ENCODE measurements at places on chromosomes 5 and 9. TPM values are rescaled to one million over a fixed set of nuclear protein-coding genes. Genes with fewer than 3 reads are reported as not detected.
A peak's percentile ranks its signal among the peaks of the same experiment; 100 is the strongest.

GRCh38 chr9:131674425-131675421, 65.2 kb downstream of the RAPGEF1 start:
- peak; percentile 87 for DNase-seq

GRCh38 chr5:95817430-95817829, 5.1 kb downstream of the GLRX start:
- no peak for DNase-seq

DNA sequence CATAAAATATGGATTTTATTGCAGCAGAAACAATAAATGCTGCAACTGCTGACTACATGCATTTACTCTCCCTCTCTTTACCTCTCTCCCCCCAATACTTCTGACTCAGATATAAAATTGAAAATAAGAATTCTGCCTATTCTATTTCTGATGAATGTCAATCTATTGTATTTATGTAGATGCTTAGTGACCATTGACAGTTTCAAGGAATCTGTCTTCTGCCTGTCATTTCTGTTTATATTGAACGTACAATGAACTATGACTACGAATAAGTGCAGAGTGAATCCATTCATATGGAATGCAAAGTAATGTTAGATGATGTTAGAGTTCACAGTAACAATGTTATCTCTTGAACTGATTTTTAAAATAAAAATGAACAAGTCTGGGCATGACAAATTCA, 898 bp downstream of the CDH10 start:
- DNase-seq, result no peak

- no peak for DNase-seq
Observed at GRCh38 chr9:107644733-107645463, 155.3 kb upstream of the KLF4 start.

DNA sequence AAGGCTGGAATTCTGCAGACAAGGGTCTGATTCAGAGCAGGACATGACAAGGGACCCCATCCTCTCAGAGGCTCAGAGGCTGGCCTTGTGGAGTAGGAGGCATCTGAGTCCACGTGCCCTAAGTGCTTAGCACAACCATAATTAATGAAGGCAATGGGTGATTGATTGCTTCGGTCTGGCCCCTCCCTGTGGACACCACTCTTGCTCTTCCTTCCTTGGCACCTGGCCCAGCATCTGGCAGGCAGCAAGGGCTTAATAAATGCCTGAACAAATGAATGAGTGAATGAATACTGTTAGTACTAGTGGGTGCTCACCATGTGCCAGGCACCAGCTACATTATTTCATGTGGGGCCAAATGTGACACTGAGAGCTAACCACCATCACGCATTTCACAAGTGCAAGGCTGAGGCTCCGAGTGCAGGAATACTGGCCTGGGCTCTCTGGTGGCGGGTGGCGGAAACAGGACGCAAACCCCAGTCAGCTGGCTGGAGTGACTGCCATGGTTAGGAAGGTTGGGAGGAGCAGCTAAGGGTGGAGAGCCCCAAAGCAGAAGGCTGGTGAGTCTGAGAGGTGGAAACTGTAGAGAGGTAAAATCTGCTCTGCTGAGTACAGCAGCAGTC, 53.6 kb downstream of the ASS1 start:
- no peak for DNase-seq

DNA sequence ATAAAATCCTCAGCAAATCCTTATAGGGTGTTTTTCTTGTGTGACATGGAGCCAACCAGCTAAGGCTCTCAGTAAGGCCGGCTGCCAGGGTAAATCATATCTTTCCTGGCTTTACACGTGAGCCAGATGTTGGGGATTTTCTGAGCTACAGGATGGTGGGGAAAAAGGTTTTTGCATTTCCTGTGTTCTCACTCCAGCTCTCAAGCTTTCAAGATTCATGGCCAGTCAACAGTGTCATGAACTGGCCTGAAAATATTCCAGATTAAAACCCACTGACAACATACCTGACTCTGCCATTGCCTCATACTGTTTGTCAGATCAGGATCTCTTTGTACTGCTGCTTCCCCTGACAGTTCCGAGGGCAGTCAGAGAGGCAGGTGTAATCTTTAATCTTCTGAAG, 306.9 kb downstream of the GLIS3 start:
- no peak for DNase-seq

DNA sequence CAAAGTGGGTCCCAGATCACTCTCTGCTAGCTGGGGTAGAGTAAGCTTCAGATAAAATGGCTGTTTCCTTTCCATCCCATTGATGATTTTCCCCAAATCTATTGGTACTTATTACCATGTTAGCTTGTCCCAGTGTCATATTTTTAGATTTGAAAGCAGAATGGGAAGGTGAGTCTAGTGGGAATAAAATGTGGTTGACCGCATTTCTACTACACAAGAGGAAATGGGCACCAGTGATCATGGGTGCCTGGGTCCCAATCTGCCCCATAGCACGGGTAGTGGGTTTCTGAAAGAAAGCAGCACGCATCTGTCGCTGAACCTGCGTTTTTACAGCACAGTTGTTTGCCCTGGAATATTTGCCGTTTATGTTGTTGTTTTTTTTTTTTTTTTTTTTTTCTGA, 20.1 kb downstream of the DAPK1 start:
- no peak for DNase-seq

- DNase-seq, result no peak
Observed at GRCh38 chr5:114360816-114361723, 800 bp upstream of the KCNN2 start.

GRCh38 chr9:101388507-101388993, 3.7 kb upstream of the BAAT start:
- DNase-seq, result no peak

DNA sequence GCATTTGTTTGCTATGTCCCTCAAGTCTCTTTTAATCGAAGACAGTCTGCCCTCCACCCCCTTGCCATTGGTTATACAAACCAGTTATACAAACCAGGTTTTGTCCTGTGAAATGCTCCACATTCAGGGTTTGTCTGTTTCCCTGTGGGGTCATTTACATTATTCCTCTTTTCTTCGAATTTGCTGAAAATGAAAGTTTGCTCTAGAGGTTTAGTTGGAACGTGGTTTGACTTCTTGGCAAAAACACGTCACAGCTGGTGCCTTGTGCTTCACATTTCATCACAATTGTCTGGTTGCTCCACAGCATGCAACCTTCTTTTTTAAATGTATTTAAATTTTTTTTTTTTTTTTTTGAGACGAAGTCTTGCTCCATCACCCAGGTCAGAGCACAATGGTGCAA, 4.2 kb upstream of the HAVCR2 start:
- DNase-seq, result no peak

The NUTM2G gene
- not detected for total RNA-seq

- peak; percentile 62 for DNase-seq
Observed at GRCh38 chr9:36802201-36802920, 229.7 kb downstream of the MELK start.

GRCh38 chr9:79565245-79565644, 6.5 kb upstream of the TLE4 start:
- no peak for DNase-seq
